Activated T-cell treated with anti-CD3 and anti-CD28 coated beads, Interleukin-2, amount 50 U/mL, for 24 hours (primary cell): ENCODE measurements at places on chromosomes 5 and 9.
A peak's percentile ranks its signal among the peaks of the same experiment; 100 is the strongest.

GRCh38 chr5:55554585-55555202, 19.9 kb upstream of the PLPP1 start:
- DNase-seq = no peak
- H3K36me3 ChIP-seq = no peaks in the 10 kb centered on the region
- H3K4me3 ChIP-seq = no peak overlapping the region
- H3K27ac ChIP-seq = no peak overlapping the region
- H3K27me3 ChIP-seq = peaks cover 3% of the 10 kb centered on the region

- no peak overlapping the region for H3K4me3 ChIP-seq
- no peak for DNase-seq
- peaks cover 15% of the 10 kb centered on the region for H3K27me3 ChIP-seq
- no peak overlapping the region for H3K27ac ChIP-seq
- no peaks in the 10 kb centered on the region for H3K4me1 ChIP-seq
- no peaks in the 10 kb centered on the region for H3K36me3 ChIP-seq
Observed at GRCh38 chr9:134592018-134592818, 49.4 kb upstream of the COL5A1 start.

DNA sequence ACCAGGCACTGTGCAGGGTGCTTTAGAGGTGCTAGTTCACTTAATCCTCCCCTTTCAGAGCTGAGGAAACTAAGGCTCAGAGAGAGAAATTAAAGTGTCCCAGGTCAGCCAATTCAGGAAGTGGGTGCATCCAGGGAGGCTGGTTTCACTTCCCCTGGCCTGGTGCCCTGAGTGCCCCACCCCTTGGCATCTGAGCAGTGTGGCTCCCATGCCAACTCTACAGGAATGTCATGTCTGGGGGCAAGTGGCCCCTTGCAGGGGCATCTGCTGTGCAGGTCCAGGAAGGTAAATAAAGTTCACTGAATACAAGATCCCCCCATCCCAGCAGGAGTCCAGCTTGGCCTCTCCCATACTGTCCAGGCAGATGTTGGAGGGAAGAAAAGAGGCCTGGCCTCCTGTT, 4.4 kb upstream of the N4BP3 start:
- no peak overlapping the region for H3K4me3 ChIP-seq
- H3K36me3 ChIP-seq = no peaks in the 10 kb centered on the region
- no peaks in the 10 kb centered on the region for H3K27me3 ChIP-seq
- no peak overlapping the region for H3K27ac ChIP-seq
- no peak for DNase-seq

- H3K27ac ChIP-seq = no peak overlapping the region
- no peaks in the 10 kb centered on the region for H3K4me1 ChIP-seq
- no peaks in the 10 kb centered on the region for H3K27me3 ChIP-seq
Observed at GRCh38 chr5:43833961-43834360, 231.0 kb downstream of the NNT start.

GRCh38 chr9:111481885-111482636, 2.1 kb downstream of the ECPAS start:
- H3K36me3 ChIP-seq = peaks cover 30% of the 10 kb centered on the region
- no peaks in the 10 kb centered on the region for H3K27me3 ChIP-seq
- peaks cover 46% of the 10 kb centered on the region for H3K4me1 ChIP-seq
- peak overlapping the region; percentile 92 for H3K27ac ChIP-seq
- DNase-seq = no peak
- peak overlapping the region; percentile 85 for H3K4me3 ChIP-seq

DNA sequence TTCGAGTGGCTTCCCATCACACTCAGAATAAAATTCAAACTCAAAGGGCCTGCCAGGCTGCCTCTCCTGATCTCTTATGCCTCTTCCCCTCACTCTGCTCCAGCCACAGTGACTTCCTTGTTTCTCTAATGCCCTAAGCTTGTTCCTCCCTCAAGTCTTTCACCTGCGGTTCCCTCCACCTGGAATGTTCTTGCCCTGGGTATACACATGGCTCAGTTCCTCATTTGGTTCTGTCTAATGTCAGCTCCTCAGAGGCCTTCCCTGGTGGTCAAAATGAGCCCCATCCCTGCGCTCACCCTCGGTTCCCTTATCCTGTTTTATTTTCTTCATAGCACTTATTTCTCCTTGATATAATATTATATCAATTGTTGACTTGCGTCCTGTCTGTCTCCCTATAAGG, 12.7 kb upstream of the CYSTM1 start:
- no peak overlapping the region for H3K4me3 ChIP-seq
- H3K36me3 ChIP-seq = no peaks in the 10 kb centered on the region
- H3K27ac ChIP-seq = no peak overlapping the region
- H3K4me1 ChIP-seq = peaks cover 2% of the 10 kb centered on the region

DNA sequence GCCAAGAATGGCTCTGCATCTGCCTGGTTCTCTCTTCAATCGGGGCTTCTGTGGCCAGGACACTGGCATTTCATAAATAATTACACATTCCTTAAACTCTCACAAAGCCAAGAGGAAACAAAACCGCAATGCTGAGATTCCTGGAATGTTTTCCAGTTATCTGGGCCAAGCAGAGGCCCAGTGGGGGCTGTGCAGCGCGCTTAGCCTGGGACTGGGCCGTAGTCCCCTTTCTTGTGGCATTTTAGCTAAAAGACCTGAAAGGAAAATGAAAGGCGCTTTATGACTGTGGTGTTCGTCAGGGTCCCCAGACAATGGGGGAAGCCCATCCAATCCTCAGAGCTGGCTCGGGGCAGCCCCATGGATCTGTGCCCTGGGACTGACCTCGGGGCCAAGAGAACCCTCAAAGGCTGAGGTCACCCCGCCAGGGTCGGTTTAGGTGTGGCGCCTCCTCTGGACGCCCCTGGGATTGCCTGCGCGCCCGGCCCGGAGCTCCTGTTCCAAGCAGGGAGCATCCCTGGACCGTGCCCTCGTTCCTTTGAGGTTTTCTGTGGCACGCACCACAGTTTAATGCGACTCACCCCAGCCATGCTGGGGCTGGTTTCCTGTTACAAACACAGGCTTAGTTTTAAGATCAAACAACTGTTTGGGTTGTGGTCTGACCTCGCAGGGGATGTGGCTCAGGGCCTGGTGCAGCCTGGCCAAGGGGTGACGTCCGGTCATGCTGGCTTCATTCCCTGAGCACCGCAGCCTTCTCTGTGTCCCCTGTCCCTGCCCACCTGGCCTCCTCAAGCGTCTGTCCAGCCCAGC, 51.5 kb upstream of the NKD2 start:
- H3K36me3 ChIP-seq = no peaks in the 10 kb centered on the region
- peak overlapping the region; percentile 55 for H3K27ac ChIP-seq
- peaks cover 34% of the 10 kb centered on the region for H3K4me1 ChIP-seq

DNA sequence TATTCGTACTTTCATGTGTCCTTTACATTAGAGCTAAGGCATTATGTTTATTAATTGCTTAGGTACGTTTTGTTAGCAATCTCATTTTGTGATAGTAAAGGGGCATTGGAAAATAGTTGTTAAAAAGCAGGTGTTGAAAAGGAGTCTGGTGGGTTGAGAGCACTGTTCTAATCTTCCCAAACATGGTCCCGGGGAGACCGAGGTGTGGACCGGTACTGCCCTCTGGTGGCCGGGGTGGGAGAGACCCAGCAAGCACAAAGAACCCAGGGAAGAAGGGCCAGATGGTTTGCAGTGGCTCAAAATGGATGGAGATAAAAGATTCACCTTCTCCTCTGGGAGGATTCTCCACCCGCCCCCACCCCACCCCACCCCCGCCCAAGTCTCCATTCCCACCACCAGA, 26.1 kb downstream of the IDNK start:
- peak; percentile 81 for DNase-seq
- H3K27ac ChIP-seq = no peak overlapping the region
- no peaks in the 10 kb centered on the region for H3K27me3 ChIP-seq

- no peak for DNase-seq
- no peaks in the 10 kb centered on the region for H3K36me3 ChIP-seq
- peaks cover 6% of the 10 kb centered on the region for H3K27me3 ChIP-seq
- H3K4me3 ChIP-seq = no peak overlapping the region
- H3K4me1 ChIP-seq = peaks cover 1% of the 10 kb centered on the region
Observed at GRCh38 chr9:114561771-114562170, 25.8 kb upstream of the ATP6V1G1 start.
